ENCODE measurements at places on chromosomes 3 and 15. TPM values are rescaled to one million over a fixed set of nuclear protein-coding genes. Genes with fewer than 3 reads are reported as not detected.

The LSAMP gene
- total RNA-seq, result not detected

The FBXW12 gene
- total RNA-seq, result not detected

The TMEM207 gene
- not detected for total RNA-seq

The CAPN7 gene
- 23.6 TPM for total RNA-seq

The ACVR2B gene
- total RNA-seq, result 1.1 TPM

The LEKR1 gene
- 0.16 TPM for total RNA-seq

The ZNF621 gene
- 12.7 TPM for total RNA-seq

The C3orf20 gene
- total RNA-seq, result not detected

The ALCAM gene
- total RNA-seq, result 93.7 TPM

The ACTRT3 gene
- total RNA-seq, result 2.2 TPM

The MASP1 gene
- 2.3 TPM for total RNA-seq

The P3H2 gene
- total RNA-seq, result 166 TPM

The SCN11A gene
- total RNA-seq, result not detected

The VPS39 gene
- total RNA-seq, result 22.9 TPM

The MAN2C1 gene
- total RNA-seq, result 55.7 TPM

The DNAH12 gene
- not detected for total RNA-seq

The GOLGA6A gene
- total RNA-seq, result not detected

The GATM gene
- not detected for total RNA-seq

The GLDN gene
- total RNA-seq, result not detected

The ZNF619 gene
- 2.7 TPM for total RNA-seq

The BLM gene
- total RNA-seq, result 25.0 TPM
